Ovary (tissue), 10 donors: ENCODE measurements at places on chromosomes 16 and 17.

- no peak for DNase-seq
Observed at GRCh38 chr17:29086628-29087332, 43.8 kb downstream of the PIPOX start.

DNA sequence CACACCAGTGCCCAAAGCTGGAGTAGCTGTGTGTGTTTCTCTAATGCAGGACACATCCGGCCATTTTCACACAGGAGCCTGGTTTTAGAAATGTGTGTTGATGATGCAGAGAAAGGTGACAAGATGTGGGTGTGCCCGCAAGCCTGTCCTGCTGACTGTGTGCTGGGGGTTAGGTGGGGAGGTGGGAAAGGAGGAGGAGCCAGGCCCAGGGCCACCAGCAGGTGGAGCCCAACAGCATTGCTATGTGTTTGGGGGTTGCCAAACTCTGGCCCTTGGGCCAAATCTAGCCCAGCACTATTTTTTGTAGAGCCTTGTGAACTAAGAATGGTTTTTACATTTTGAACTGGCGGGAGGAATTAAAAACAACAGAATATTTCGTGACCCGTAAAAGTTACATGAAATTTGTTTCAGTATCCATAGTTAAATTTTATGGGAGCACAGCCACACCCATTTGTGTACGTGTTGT is 61.7 kb upstream of the LGALS9 start:
- no peak for DNase-seq

- DNase-seq: no peak
Observed at GRCh38 chr17:82007495-82008257, 15.0 kb downstream of the CENPX start.

DNA sequence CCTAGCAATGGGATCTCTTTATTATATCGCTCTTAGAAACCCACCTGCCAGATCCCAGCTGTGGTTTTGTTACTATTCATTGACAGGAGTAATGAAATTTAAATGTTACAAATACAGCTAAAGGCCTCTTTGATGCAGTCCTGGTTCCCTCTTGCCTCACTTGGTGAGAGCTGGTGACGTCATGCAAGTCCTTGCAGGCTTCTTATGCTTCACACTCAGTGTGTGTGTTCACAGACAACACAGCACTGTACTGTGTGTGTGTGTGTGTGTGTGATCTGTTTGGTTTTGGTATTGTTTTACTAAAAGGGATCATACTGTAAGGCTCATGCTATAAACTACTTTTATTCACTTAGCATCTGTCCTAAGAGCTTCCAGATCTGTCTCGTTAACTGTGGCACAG is 75.0 kb downstream of the USP22 start:
- DNase-seq: no peak

- no peak for DNase-seq
Observed at GRCh38 chr16:12147681-12148080, 171.1 kb downstream of the SNX29 start.
